ENCODE measurements at places on chromosomes 7 and 10.

- no peak for DNase-seq
Measured at GRCh38 chr10:127979566-127979965, 72.7 kb downstream of the PTPRE start.

DNA sequence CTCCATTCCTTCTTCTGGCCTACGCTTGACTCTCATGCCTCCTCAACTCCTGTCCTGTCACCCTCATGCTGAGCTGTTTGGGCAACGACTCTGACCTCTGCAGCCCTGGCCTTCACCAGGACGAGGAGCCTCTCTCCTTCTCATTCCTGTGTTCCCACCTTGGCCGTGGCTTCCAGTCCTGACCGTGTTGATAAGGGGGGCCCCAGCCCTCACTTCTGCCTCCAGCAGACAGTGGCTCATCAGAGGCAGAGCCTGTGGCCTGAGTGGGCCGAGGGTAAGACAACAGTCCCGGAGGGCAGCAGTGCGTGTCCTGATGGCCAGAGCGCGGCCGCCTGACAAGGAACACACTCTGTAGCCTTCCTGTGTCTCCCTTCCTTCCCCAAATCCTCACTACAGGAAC, 61.7 kb upstream of the UBE3C start:
- no peak for DNase-seq

DNA sequence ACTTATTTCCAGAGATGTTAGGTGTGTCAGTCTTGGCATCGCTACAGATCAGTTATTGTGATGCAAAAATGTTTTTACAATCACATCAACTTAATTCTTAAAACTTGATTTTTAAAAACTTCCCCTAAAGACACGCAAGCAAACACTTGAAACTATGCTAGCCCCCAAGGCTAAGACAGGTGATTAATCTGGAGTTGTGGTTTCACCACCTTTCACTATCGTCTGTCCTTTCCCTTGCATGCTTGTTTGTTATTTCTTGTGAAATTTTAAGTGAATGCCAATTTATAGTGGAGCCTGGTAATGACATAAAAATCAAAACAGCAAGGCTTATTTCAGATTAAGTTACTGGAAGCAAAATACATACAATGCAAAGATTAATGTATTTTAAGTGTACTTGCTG, 70.4 kb downstream of the SLC35B4 start:
- DNase-seq = no peak

GRCh38 chr10:133475425-133475734, 21.6 kb downstream of the SCART1 start:
- DNase-seq = no peak

DNA sequence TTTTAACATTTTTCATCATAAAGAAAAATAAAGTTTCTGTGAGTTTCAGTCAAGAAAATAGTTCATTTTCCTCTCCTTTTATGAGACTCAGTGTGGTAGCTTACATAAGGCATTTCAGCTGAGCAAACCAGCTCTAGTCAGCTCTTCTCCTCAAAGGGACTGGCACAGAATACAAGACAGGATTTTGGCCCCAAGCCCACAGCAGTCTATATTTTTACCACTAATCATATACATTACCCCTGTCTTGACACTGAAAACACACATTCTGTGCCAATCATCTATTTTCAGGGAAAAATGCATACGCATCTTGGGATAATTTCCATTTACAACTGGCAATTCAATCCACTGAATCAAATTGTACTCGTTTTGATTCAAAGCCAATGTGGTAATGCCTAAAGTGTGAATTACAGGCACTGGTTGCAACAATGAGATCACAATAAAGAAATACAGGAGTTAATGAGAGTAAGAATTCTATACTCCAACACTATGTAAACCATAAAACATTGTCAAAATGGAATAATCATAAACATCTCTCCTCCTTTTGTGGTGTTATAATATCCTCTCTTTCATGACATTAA, 186.4 kb downstream of the CACNA2D1 start:
- DNase-seq = no peak

- no peak for DNase-seq
Measured at GRCh38 chr7:35032166-35032565, 5.1 kb downstream of the DPY19L1 start.

GRCh38 chr7:29123626-29124190, 22.6 kb downstream of the CPVL start:
- no peak for DNase-seq

DNA sequence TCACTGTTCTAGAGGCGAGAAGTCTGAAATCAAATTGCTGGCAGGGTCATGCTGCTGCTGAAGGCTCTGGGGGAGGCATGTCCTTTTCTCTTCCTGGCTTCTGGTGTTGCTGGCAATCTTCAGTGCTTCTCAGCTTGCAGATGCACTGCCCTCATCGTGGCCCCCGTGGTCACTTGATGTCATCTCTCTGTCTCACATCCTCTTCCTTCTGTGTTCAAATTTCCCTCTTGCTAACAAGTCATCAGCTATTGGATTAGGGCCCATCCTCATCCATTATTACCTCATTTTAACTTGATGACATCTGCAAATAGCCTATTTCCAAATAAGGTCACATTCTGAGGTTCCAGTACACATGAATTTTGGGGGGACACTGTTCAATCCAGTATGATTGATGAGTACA, 36.6 kb upstream of the SRGN start:
- no peak for DNase-seq

- no peak for DNase-seq
Measured at GRCh38 chr10:29084681-29085307, 204.1 kb upstream of the LYZL1 start.

- DNase-seq = no peak
Measured at GRCh38 chr10:116712989-116713543, 29.3 kb downstream of the HSPA12A start.

- no peak for DNase-seq
Measured at GRCh38 chr7:29071203-29071874, 75.0 kb downstream of the CPVL start.

DNA sequence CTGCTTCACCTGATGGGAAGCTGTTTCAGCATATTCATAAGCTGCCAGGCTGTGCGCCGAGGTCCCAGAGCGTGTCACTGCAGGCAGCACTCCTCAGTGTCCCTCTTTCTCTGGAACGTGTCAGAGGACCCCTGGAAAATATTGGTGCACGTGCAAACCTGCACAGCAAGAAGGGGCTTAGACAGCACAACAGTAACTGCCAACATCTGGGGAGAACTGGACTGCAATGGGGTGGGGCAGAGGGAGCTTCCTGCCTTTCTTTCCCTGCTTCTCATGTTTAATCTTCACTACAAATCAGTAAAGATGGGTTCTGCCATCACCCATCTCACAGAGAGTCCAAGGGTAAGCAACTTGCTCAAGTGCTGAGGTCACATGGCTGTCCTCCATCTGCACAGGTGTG, 86.5 kb upstream of the GPR26 start:
- no peak for DNase-seq
